ENCODE measurements at places on chromosomes 12 and 14.

DNA sequence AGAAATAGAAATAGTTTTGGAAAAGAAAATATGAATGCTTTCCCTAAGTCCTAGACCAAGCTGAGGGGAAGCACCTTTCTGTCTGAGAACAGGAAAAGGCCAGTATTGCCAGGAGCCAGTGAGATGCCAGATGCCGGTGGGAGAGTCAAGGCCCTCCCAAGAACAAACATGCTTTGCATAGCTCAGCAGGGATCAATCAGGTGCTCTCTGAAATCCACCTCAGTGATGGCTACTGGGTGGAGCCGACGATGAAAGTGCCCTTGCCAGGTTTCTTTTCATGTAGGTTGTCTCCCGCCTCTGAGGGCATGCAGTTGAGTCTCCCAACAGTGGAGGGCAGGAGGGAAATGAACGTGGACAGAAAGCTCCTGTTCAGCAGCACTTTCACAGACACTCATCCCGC lies 28.3 kb downstream of the DEGS2 start:
- DNase-seq: no peak

DNA sequence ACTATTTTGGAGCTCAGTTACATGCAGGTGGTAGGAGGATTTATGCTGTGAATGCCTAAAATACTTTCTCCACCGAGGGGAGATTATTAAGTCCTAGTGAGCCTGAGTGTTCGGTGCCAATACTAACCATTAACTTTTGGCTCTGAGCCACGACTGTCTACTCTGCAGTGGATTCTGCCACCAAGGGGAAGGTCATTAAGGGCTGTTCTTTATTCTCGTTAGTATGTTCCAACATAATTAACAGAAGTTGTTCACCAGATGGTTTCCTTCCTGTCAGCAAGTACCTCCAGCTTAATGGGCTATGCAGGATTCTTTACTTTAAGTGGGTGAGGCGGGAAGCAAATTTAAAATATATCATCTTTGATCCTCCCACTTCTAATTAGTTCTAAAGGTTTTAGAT lies 326.3 kb downstream of the BMP4 start:
- no peak for DNase-seq

GRCh38 chr12:68534108-68534507 lies 76.6 kb upstream of the RAP1B start:
- no peak for DNase-seq

GRCh38 chr12:72790273-72790672 lies 518.1 kb downstream of the TRHDE start:
- DNase-seq: no peak

DNA sequence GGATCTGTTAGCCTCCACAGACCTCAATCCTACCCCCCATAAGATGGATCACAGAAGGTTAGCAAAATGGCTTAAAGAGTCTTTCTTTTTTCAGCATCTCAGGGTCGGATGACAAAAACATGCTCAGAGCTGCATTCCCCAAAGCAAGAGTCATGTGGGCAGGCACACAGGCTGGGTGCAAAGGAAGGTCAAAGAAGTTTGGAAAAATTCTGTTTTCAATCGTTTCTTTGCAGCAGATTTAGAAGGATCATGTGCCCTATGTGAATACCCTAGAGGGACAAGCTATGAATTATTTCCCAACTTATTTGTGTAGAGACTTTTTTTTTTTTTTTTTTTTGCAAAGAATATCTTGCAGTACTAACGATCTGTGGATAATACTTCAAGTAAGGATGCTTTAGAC lies 845.4 kb downstream of the VRK1 start:
- no peak for DNase-seq

GRCh38 chr14:26200687-26201086 lies 397.1 kb downstream of the NOVA1 start:
- DNase-seq: no peak

- DNase-seq: no peak
Measured at GRCh38 chr14:93926245-93926872, 785 bp upstream of the FAM181A start.
